Natural killer cell treated with Interleukin-12 subunit alpha and Interleukin-12 subunit beta and Interleukin-15 and Interleukin-18, amount 100 ng/mL, for 72 hours (primary cell): ENCODE measurements at places on chromosomes 16 and 17.

- DNase-seq: no peak
Measured at GRCh38 chr17:48143629-48144028, 36.1 kb downstream of the SNX11 start.

DNA sequence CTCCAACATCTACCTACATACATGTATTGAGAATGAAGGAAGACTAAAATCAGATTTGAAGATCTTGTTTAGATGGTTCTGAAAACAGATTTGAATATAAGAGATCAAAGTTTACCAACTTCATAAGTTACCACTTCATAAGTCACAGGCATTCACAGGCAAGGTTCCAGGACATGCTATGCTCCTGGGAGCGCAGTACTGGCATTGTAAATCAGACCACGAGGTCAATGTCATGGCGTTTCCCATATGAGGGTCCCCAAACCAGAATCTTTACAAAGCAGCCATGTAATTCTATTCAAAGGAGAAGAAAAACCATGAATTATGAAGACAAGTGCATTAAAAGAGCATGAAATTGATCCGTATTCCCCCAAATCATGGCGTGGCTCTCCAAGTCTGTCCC, 3.0 kb downstream of the CDH11 start:
- DNase-seq: no peak

DNA sequence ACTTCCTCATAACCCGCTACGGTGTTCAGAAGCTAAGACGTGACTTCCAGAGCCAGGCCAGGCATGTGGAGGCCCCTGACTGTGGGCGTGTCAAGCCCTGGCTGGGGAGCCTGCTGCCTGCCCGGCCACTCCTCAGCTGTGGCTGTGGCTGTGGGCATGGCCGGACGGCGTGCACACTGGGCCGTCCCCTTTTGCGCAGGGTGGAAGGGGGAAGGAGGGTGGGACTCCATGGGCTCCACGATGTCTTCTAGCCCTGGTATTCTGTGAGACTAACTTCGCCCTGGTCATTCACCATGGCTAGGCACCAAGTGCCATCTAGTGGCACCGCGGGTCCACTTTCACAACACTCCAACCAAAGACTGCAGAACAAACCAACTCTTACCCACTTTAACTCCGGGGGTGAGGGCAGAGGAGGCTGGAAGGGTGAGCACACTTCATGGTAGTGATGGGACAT, 67.9 kb downstream of the N4BP1 start:
- no peak for DNase-seq

GRCh38 chr17:146546-146945, 9.2 kb downstream of the SCGB1C2 start:
- DNase-seq: no peak

- DNase-seq: no peak
Measured at GRCh38 chr16:426906-427249, 1.4 kb downstream of the RAB11FIP3 start.

- no peak for DNase-seq
Measured at GRCh38 chr16:89759746-89760340, 38.5 kb downstream of the ZNF276 start.

DNA sequence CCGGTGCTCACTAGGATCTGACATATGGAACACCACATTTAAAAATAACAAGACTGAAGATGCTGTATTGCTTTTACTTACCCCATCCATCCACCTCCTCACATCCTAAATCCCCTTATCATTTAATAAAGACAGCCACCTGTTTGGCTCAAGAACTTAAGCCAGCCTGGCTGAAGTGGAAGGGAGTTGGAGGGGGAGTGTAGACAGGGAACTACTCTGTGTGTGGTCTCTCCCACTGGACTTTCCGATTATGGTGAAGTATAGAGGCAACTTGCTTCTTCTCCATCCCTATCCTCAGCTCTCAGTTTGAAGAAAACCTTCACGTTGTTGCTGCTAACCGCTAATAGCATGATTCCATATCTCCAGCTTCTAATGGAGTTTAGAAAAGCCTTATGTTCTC, 313.4 kb downstream of the CDH11 start:
- DNase-seq: no peak

- no peak for DNase-seq
Measured at GRCh38 chr17:63984236-63984635, 11.5 kb upstream of the SCN4A start.

DNA sequence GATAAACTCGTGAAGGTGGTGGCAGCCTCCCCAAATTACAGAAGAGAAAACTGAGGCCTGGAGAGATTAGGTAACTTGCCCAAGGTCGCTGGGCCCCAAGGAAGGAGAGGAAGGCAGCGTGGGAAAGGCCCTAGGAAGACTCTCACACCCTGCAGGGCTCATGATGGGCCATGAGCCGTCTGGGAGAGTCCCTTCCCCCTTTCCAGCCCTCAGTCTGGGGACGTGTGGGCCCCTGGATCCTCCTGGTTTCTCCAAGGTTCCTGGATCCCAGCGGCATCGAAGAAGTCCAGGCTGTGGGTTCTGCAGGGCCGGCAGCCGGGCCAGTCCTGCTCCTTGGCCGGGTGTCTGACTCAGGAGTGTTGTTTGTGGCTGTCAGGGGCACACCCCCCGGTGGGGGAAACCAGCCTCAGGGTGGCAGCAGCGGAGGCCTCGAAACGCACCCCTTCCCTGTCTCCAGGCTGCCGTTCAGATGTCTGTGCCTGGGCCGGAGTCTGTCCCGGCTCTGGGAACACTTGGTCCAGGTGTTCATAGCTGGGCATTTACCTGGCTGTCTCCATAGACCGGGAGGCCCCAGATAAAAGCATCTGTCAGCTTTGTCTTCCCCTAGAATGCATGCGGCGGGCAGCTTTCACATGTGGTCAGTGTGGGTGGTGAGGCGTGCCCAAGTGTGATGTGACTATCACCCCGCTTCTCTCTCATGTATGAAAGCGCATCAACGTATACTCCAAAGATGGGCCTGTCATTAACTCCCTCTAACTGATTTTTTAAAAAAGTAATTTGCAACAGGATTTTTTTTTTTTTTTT, 3.7 kb upstream of the RAP1GAP2 start:
- peak; percentile 88 for DNase-seq

- DNase-seq: no peak
Measured at GRCh38 chr17:82960419-82961271, 118.8 kb upstream of the METRNL start.

- no peak for DNase-seq
Measured at GRCh38 chr17:36495076-36495578, 8.6 kb downstream of the ZNHIT3 start.

DNA sequence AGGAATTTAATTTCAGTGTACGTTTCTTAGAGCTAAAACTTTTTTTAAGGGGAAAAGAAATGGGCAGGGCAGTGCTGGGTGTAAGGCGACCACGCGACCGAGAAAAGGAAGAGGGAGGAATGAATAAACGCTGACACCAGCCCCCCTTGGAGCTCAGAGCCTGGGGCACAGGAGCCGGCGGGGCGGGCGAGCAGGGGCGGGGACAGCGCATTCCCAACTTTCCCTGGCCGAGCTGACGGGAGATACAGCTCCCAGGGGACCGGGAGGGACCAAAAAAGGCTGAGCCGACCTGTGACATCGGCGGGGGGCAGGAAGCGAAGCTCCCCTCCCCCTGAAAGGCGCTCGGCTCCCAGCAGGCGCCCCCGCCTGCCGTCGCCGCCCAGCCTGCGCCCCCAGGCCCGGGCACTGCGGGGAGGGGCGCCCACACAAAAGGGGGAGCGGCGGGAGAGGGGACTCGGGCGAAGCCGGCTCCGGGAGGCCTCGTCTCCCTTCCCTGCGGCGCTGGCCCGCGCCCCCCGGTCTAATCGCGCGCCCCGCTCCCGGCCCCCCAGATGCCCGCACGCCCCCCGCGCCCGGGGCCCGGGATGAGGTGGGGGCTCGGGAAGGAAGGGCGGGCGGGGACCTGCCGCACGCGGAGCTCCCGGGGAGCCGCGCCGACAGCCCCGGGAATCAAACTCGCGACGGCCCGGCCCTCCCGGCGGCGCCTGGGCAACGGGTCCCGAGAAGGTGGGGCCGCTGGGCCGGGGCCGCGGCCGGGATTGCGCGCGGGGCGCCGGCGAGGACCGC, 622 bp downstream of the CUEDC1 start:
- DNase-seq: no peak

DNA sequence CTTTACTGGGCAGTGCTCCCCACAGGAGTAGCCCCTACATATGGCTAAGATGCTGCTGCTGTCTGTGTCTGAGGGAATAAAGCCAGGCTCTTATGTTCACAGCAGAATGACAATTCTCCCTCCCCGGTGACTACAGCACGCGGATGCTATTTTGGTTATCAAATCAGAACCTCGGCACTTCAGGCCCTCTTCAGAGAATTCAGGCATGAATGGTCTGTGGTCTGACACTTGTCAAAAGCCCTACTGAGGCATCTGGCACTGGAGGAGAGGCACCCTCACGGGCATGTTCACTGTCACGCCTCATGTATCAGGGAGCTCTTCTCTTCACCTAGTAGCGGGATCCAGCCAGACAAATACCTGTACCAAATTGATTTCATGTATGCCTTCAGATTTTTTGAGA, 30.4 kb downstream of the KIAA0513 start:
- peak; percentile 26 for DNase-seq

- no peak for DNase-seq
Measured at GRCh38 chr16:69741519-69741918, 13.2 kb downstream of the NOB1 start.

- peak; percentile 74 for DNase-seq
Measured at GRCh38 chr17:49260011-49260816, 29.6 kb upstream of the PHOSPHO1 start.

GRCh38 chr16:7577588-7577987, 244.9 kb downstream of the RBFOX1 start:
- no peak for DNase-seq

DNA sequence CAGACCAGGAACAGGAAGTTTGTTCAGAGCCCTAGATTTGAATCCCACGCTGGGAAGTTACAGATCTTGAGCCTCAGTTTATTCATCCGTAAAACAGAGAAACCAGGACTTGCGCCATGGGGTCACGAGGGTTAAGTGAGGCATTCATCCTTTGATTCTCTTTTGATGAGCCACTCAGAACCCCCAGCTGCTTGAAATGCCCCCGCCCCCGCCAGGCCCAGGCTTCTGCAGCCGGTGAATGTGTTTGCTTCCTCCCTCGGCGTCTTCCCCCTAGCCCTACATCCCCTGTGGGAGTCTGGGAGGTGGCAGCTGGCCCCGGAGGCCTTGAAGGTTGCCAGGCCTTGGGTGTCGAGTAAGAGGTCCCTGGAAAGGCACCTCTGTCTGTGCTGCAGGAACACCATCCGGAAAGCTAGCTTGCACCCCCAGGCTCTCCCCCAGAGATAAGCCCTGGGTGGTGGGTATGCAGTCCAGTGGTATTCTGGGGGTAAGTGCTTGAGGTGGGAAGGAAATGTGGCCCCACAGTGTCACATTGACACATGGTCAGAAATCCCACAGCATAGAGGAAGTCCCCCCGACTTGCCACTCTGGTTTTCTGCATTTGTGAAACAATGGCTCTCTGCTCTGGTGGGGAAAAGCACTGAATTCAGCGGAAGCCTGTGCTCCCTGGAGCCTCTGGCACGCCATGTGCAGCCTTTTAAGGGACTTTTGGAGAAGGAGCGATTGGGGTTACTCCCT, 14.9 kb downstream of the IRF8 start:
- peak; percentile 75 for DNase-seq

DNA sequence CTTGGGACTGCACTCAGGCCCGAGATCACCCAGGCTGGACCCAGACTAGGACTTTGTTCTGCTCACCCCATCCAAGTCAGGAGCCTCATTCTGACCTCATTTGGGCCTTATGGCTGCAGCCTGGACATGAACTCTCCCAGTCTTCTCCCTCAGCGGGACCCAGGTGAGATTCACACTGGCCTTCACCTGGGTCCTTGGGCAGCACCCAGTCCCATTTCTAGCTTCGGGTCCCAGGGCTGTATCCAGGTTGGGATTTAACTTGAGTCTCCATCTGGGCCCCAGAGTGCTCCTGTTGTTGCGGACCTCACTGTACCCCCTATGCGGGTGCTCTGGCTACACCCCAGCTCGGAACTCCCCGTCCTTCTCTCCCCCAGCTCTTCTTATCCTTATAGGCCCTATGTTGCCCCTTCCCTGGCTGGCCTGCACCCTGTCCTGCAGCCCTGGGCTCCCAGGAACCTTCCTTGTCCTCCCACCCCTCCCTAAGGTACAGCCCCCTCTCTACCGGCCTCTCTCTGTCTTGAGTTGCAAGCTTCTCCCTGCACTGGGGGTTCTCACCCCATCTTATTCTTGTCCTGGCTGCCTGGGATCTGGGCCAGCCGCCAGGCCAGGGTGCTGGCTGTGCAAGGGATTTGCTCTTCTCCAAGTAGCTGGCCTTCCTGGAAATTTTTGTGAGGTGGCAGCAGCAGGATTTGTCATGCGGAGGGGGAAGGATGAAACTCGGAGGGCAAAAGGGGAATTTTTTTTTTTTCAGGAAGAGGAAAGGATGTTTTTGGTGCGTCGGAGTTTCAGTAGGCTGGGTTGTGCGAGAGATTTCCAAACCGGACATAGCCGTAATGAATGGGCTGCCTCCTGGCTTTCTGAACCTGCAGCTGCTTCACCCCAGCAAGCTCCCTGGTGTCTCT, 904 bp downstream of the MAP2K3 start:
- DNase-seq: no peak

DNA sequence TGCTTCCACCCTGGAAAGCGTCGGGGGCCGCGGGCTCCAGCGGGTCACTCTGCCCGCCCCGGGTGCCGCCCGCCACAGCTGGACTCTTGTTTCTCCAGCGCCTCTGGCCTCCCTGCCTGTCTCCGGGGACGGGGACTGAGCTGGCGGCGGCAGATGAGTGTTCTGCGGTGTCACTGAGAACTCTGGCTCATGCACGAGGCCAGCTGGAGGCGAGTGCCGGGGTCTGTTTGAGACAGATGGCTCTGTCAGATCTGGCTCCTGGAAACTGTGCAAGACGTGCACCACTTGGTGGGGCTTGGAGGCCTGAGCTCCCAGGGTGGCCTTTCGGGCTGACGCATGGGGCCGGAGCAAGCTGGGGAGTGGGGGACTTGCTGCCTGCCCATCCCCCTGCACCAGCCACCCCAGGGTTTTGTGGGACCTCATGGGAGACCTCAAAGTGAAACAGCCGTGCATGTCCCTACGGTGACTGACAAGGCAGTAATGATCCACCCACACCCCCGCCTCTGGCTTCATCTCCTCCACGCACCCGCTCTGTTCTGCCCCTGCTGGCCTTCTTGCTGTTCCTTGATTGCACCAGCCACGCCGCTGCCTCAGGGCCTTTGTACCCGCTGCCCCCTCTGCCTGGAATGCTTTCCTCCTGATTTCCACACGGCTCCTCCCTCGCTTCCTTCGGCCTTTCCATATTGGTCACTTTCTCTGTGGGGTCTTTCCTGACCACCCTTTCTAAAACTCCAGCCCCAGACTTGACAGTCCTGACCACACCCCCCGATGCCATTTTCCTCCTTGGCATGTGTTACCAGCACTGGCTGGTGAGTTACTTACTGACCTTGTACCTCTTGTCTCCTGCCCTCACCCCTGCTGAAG, 174.9 kb upstream of the CIBAR2 start:
- no peak for DNase-seq
